Stimulated activated CD8-positive, alpha-beta memory T cell treated with anti-CD3 and anti-CD28 coated beads, Interleukin-7, amount 100 ng/mL, for 48 hours (primary cell): ENCODE measurements at places on chromosomes 6 and 20.

DNA sequence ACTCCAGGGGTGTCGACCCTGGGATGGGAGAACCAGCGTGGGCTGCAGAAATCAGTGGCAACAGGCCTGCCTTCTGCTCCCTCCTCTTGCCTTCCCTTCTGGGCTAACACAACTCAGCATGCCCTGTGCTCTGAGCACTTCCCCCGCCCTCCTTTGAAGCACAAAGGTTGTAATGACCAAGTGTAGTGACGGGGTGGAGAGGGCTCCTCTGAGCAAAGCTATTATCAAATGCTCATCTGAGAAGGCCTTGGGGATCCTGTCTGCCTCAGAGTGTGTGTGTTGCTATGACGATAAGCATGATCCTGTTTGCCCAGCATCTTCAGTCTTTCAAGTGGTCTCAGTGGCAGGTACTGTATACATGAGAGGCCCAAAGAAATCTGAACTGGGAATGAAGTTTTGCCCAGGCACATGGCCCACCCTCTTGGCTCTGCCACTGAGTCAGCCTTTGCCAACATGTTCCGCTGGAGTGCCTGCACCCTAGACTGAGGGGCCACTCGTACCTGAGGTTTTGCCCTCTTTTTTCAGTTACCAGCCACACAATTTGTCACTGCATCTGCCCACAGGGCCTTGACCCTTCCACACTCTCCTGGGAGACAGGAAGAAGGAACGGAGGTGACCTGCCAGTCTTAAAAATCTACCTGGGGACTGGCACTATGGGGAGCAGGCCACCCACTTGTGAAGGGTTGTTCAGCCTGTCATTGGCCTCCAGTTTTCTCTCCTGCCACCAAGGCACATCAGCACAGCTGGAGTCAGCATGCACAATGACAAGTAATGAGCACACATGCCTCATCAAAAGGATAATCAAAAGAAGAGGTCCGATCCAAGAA is 74.5 kb downstream of the GFOD1 start:
- no peak for DNase-seq

GRCh38 chr6:42030585-42031506 is 19.5 kb upstream of the TAF8 start:
- DNase-seq, result no peak

- DNase-seq, result peak; percentile 82
These were observed at the start of gene ZKSCAN8 for GRCh38 chr6:28141500-28142329. ZKSCAN8 (plus strand) TSS chr6:28141883; CDS start chr6:28148408, 6,525 bp downstream.

GRCh38 chr20:56237335-56237734 is 11.2 kb upstream of the MC3R start:
- DNase-seq, result no peak

DNA sequence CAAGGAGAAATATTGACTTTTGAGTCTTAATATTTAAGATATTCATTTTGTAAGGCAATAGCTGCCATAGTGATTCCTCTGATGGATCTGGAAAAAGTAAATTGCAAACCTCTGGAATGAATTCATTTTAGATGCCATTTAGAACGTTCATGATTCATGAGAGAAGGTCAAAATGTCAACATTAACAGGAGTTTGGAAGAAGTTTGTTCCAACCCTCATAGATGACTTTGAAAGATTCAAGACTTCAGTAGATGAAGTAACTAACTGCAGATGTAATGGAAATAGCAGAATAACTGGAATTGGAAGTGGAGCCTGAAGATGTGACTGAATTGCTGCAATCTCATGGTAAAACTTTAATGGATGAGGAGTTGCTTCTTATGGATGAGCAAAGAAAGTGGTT is 100.9 kb upstream of the CCN2 start:
- DNase-seq, result no peak

GRCh38 chr6:46901882-46902314 is 19.8 kb downstream of the ADGRF5 start:
- no peak for DNase-seq

- no peak for DNase-seq
These were observed 113.4 kb downstream of the FAM50B start for GRCh38 chr6:3962291-3963280.
